Omental fat pad (tissue), 4 donors: ENCODE measurements at places on chromosomes 1 and 21.

DNA sequence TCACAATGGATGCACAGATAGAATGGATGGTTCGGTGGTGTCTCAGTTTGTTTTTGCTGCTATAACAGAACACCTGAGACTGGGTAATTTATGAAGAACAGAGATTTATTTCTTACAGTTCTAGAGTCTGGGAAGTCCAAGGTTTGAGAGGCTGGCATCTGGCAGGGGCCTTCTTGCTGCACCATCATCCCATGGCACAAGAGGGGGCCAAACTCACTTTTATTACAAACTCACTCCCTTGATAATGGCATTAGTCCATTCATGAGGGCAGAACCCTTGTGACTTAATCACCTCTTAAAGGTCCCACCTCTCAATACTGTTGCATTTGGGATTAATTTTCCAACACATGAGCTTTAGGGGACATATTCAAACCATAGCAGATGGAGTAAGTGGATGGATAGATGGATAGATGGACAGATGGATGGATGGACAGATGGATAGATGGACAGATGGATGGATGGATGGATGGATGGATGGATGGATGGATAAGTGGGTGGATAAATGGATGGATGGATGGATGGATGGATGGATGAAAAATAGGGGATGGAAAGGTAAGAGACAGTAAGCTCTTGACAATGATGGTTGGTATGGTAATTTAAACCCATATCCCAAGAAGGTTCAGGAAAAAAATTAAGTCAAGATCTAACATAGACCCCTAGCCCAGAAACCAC lies 16.5 kb downstream of the CAMK2N1 start:
- DNase-seq, result no peak

- DNase-seq, result no peak
Measured at GRCh38 chr21:42061195-42061985, 9.7 kb upstream of the UMODL1 start.

GRCh38 chr1:117537291-117537920 lies 68.4 kb upstream of the TENT5C start:
- DNase-seq, result no peak

GRCh38 chr1:73782901-73783300 lies 415.1 kb downstream of the LRRIQ3 start:
- DNase-seq, result no peak

- DNase-seq, result no peak
Measured at GRCh38 chr21:45179568-45180245, 105.3 kb downstream of the ADARB1 start.

DNA sequence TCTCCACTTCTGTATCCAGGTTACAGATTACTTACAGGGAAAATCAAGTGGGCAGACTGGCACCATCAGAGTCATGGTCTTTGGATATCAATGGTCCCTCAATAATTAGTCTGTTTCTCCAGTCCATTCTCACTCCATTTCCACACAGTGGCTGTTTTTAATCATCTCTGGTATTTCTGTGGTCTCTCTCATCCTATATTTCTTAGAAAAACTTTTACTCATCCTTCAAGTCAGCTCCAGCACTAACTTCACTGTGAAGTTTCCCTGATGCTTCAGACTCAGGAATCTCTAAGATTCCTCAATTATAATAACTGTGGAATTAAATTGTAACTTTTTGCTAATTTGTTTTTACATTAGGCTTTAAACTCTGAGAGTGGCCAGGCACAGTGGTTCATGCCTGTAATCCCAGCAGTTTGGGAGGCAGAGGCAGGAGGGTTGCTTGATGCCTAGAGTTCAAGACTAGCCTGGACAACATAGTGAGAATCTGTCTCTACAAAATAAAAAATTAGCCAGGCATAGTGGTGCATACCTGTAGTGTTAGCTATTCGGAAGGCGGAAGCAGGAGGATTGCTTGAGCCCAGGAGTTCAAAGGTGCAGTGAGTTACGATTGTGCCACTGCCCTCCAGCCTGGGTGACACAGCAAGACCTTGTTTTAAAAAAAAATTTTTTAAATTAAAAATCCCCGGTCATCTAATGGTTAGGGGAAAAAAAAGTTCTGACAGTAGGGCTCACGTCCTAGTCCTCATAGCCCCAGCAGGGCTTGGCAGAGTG lies 10.6 kb downstream of the CD160 start:
- no peak for DNase-seq

DNA sequence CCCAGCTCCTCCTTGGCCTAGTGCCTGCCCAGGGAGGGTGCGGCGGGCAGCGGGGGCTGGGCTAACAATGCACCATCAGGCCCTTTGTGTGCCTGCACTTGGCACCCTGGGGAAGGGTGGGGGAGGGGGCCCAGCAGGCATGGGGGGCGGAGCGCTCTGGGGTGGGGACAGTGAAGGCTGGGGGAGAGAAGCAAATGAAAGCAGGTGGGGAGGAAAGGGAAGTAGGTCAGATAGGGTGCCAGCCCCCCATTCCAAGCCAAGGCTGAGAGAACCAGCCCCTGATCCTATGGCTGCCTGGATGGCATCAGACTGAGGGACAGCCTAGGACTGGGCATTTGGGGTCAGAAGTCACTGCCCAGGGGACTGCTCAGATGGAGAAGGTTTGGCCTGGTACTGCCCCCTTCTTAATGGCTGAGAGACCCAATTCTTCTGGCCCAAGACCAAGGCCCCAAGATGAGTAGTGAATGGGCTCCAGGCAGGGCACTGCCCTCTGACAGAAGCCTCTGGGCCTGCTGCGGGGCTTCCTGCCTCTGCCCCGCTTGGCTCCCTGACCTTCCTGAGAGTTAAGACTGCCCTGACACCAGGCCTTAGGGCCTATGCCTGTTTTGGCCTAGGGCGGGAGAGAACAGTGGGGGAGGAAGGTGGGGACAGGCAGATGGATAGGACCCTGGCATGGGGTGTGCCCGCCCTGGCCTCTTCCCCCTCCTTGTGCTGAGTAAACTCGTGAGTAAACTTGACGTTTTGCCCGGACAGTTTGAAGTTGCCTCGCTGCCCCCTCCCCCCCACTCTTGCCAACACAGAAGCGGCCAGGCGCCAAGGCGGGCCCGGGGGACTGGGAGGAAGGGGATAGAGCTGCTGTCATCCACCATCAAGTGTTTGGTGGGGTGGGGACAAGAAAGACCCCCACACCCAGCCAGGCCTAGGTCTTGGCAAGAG lies 2.7 kb downstream of the ZBTB7B start:
- DNase-seq, result no peak

DNA sequence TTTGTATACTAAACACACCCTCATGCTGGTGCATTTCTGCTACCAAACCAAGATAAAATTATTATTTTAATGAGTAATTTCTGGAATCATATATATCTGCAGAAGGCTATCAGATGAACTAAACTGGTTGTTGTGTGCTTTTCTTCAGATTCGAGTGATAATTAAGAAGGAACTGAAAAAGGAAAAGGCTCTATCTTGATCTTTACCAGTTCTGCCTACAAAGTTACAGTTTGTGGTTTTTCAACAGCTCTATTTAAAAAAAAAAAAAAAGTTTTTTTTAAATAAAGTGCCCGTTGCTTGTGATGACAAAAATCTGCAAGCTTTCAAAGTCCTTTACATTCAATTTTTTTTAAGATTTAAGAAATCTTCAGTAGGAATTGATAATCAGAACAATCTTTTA lies 13.6 kb downstream of the DENND1B start:
- DNase-seq, result no peak

- DNase-seq, result no peak
Measured at GRCh38 chr1:45952072-45952471, 148.7 kb downstream of the MAST2 start.

DNA sequence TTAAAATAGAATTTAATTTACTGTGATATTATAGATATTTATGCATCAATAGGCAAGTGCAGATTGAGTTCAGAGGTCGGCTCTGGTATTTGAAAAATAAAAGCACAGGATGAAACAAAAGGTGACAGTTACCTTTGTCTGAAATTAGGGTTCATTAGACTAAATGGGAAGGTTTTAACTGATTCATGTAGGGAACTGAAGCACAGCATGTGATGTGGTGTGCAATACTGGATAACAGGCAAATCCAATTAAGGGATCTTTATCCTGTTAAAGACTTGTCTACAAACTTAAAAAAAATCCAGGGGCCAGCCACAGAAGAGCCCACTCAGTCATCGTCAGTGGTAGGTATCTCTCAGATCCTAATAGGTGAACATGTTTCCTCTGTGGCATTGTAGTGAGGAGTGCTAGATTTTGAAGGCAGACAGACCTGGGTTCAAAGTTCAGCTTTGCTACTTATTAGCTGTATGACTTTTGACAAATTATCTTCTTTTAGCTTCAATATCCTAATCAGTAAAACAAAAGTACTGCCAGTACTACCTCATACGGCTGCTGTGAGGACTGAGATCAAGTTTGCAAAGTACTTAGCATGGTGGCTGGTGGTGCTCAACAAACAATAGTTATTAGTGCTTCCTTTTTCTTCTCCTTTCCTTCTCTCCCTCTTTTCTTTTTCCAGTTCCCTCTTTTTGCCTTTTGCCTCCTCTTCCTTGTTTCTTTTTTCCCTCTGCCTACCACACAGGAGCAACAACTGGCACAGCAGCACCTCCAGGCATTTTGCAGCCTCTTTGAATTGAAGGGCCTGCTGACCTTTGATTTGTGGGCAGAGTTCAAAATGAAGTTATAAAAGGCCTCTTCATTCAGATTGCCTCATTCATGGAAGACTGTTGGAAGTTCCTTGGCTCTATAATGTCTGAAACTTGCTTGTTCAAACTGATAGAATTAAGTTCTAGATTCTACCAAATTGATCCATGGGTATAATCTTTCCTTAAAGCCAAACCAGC lies 44.9 kb upstream of the FOXD3 start:
- no peak for DNase-seq

GRCh38 chr1:8219530-8219929 lies 98.4 kb upstream of the SLC45A1 start:
- no peak for DNase-seq

DNA sequence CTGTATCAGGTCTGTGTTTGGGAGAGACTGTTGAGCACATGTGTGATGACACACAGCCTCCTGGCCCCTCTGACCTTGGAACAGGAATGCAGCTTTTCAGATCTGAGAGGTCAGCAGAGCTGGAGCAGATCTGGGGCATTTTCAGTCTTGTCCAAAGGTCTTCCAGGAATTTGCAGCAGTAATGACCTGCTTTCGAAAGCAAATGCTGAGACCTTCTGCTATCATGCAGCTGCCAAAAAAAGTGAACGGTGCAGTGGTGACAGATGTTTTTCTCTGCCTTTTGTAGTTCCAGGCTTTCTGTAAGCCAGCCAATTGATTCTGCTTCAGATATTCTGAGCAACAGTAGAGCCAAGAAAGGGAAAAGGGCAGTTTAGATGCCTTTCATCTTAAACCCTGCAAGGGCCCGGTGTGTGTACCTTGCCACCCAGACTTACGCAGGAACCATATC lies 137.8 kb upstream of the COA6 start:
- DNase-seq, result no peak
